ENCODE measurements at places on chromosomes 3 and 15. TPM values are rescaled to one million over a fixed set of nuclear protein-coding genes. Genes with fewer than 3 reads are reported as not detected.

The DUOXA2 gene
- not detected for total RNA-seq

The AGBL1 gene
- total RNA-seq, result not detected

- no peak for DNase-seq
Measured at GRCh38 chr15:78915341-78916087, 29.3 kb downstream of the CTSH start.

GRCh38 chr15:96625256-96625655 lies 294.8 kb downstream of the NR2F2 start:
- no peak for DNase-seq

- no peak for DNase-seq
Measured at GRCh38 chr3:186638259-186638658, 1.9 kb upstream of the FETUB start.

GRCh38 chr3:125496701-125497100 lies 23.3 kb downstream of the SNX4 start:
- DNase-seq, result no peak

DNA sequence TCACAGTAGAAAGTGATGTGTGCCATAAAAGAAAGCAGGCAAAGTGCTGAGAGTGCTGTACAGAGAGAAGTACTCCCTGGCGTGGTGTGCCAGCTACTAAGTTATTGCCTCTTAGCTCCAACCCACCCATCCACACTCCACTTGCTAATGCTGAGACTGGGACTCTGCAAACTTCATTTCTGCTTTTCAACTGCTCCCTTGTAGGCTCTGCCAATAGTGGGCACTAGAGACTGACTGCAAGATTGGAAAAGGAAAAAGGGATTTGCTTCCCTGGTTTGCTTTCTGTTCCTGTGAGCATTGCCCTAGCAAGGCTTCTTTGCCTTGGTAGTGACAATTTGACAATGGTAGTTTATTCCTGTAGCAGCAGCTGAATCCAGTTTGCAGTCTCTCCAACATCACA lies 56.5 kb upstream of the TMEM108 start:
- DNase-seq, result no peak

DNA sequence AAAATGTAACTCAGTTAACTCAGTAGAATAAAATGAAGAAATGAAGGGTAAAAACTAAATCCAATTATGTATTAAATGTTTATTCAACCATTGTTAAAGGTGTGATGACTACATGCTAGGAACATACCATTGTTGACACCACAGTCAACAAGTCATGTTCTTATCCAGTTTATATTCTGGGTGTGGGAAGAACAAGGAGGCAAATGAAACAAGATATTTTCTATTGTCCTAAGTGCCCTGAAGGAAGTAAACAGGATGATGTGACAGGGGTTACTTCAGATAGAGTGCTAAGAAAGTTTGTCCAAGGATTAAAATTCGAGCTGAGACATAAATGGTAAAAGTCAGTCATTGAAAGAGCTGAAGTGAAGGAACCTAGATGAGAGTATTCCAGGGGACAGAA lies 13.1 kb downstream of the AP3S2 start:
- DNase-seq, result no peak

- DNase-seq, result no peak
Measured at GRCh38 chr3:99896482-99896881, 78.8 kb downstream of the CMSS1 start.

GRCh38 chr15:33453761-33454160 lies 143.0 kb downstream of the RYR3 start:
- DNase-seq, result no peak

- DNase-seq, result no peak
Measured at GRCh38 chr3:121835465-121835801, 424 bp downstream of the EAF2 start.
